A549 treated with CpdA at 1 μM for 4 hours (cell line): ENCODE measurements at places on chromosomes 1 and 21. TPM values are rescaled to one million over a fixed set of nuclear protein-coding genes. Genes with fewer than 3 reads are reported as not detected.

LAMC2 gene
- total RNA-seq, result 25.3 to 36.8 TPM (median 29.1 TPM) in 5 replicates

ECM1 gene
- 1.8 to 2.6 TPM (median 2.2 TPM) in 5 replicates for total RNA-seq

A3GALT2 gene
- not detected in 5 replicates for total RNA-seq

DNM3 gene
- total RNA-seq, result 0.51 to 0.87 TPM (median 0.67 TPM) in 5 replicates

RRP1 gene
- total RNA-seq, result 32.3 to 38.2 TPM (median 34.3 TPM) in 5 replicates

HOOK1 gene
- 0.20 to 0.34 TPM (median 0.24 TPM) in 5 replicates for total RNA-seq

RAB3B gene
- total RNA-seq, result 6.0 to 12.8 TPM (median 7.0 TPM) in 5 replicates
